Activated CD4-positive, alpha-beta memory T cell treated with anti-CD3 and anti-CD28 coated beads for 36 hours (primary cell): ENCODE measurements at places on chromosomes 16 and 17. TPM values are rescaled to one million over a fixed set of nuclear protein-coding genes. Genes with fewer than 3 reads are reported as not detected.

GRCh38 chr16:73483076-73483791 is 435.3 kb upstream of the ZFHX3 start:
- no peak overlapping the region for H3K4me3 ChIP-seq
- DNase-seq, result no peak
- peaks cover 9% of the 10 kb centered on the region for H3K27me3 ChIP-seq
- H3K27ac ChIP-seq, result no peak overlapping the region
- no peaks in the 10 kb centered on the region for H3K36me3 ChIP-seq

- H3K4me3 ChIP-seq, result no peak overlapping the region
- H3K36me3 ChIP-seq, result peaks cover 24% of the 10 kb centered on the region
- H3K4me1 ChIP-seq, result peaks cover 5% of the 10 kb centered on the region
- DNase-seq, result no peak
Observed at GRCh38 chr16:4868535-4868934, 21.3 kb downstream of the UBN1 start.

DNA sequence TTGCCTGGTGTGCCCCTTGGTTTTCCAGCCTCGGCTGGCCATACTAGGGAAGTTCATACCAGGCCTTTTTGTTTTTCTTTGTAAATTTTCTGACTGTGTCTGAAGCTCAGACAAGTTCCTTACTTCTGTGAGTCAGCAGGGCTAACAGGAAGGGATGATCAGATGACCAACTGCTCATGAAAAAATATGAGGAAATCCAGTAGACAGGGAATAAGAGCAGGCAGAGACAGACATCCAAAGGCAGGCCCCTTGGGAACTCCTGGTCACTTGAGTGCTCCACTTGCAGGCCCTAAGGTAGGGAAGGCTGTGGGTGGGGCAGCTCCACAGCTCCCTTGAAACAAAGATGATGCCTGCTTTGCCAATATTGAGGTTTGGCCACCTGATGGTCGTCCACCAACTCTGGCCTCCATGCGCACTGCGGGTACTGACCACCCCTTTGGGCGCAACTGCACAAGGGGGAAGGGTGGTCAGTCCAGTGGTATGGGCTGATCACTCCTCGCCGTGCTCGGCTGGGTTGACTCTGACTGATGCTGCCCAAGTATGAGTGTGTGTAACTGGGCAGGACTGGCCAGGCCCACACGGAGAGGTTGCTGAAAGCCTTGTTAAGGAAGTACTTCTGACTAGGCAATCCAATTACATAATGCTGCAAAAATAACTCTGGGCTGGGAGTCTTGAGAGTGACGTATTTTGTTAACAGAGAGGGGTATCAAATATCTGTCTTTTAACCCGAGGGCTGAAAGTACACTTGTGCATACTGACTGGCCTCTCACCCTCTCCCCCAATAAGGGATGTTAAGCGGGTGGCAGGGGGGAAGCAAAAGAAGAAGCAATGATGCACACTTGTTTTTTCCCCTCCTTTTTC is 20.8 kb upstream of the ZFHX3 start:
- H3K36me3 ChIP-seq, result no peaks in the 10 kb centered on the region
- H3K27me3 ChIP-seq, result peaks cover 44% of the 10 kb centered on the region
- H3K4me1 ChIP-seq, result no peaks in the 10 kb centered on the region
- H3K27ac ChIP-seq, result no peak overlapping the region

DNA sequence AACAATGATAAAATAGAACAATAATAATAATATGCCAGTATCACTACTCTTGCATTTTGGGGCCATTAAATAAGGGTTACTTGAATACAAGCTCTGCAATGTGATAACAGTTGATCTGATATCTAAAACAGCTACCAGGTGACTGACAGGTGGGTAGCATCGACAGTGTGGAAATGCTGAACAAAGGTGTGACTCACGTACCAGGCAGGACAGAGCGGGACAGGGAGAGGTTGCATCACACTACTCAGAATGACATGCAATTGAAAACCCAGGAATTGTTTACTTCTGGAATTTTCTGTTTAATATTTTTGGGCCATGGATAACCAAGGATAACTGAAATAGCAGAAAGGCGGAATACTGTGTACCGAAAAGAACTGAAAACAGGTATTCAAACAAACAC is 15.8 kb upstream of the ZNF19 start:
- no peaks in the 10 kb centered on the region for H3K36me3 ChIP-seq
- H3K27me3 ChIP-seq, result peaks cover 5% of the 10 kb centered on the region
- H3K27ac ChIP-seq, result no peak overlapping the region
- DNase-seq, result no peak

CACNG5 gene
- not detected for total RNA-seq

HEATR3 gene
- total RNA-seq, result 17.6 TPM

HOXB8 gene
- total RNA-seq, result not detected
